ENCODE measurements at places on chromosomes 4 and X.

- DNase-seq, result no peak
Observed at GRCh38 chr4:48914311-48914710, 7.7 kb upstream of the OCIAD2 start.

DNA sequence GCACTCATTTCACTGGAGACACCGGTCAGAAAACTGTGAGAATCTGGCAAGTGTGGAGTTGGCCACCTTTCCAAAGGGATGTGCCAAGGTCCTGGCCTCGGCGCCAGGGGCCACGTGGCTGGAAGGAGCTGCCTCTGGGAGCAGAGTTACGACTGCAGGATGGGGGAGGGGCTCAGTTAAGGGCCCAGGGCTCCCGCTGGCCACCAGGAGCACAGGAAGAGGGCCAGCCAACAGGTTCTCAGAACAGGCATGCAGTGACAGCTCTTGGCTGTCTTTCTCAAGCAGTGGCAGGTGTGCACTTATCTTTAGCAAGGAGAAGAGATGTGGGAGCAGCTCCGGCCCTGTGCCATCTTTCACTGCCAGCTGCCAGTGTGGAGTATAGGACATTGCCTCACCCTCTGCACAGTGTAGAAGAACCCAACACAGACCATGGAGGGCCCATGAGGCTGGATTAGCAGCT is 115.9 kb upstream of the RBPJ start:
- no peak for DNase-seq

DNA sequence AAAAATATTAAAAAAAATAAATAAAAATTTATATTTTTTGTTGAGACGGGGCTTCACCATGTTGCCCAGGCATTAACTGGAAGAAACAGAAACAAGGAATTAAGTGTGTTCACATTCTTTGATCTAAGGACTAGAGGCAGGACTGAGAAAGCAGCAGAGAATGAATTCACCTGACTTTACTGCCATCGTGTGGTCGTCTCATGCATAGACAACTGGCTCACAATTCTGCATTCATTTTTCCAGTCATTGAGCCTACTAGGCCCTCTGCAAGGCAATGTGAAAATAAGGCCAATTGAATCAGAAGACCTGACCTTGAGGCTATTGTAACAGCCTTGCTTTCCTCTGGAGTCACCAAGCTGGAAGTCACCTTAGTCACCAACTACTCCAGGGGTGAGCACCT is 37.4 kb downstream of the LHFPL1 start:
- no peak for DNase-seq

GRCh38 chr4:95186666-95187065 is 362.1 kb downstream of the UNC5C start:
- no peak for DNase-seq

DNA sequence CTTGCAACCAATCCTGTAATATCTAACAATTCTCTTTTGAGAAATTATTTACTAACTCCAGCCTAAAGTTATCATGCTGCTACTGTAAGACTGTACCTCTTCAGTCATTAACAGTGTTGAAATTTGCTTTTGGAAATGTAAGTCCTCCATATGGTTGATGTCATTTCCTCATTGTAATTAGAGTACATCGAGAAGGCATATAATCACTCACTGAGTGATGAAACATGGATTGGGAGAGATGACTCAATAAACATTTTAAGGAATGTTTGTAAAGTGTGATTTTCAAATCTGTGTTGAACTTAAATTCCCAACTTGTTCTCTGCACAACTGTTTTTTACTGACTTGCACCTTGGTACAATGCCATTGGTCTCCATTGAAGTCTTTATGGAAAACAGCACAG is 61.2 kb downstream of the HMGB2 start:
- no peak for DNase-seq

DNA sequence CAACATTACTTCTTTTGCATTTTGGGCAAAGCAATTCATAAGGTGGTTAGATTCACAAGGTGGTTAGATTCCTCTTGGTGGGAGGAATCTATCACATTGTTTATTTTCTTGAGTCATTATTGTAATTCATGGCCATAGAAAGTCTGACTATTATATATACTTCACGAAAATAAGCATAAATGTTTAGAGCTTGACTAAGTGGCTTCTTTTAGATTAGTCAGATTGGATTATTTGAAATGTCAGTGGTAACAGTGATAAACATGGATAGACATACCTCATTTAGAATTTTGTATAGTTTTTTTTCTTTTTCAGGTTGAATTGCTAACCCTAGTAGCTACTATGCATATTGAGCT is 24.9 kb upstream of the DYNLT3 start:
- no peak for DNase-seq

DNA sequence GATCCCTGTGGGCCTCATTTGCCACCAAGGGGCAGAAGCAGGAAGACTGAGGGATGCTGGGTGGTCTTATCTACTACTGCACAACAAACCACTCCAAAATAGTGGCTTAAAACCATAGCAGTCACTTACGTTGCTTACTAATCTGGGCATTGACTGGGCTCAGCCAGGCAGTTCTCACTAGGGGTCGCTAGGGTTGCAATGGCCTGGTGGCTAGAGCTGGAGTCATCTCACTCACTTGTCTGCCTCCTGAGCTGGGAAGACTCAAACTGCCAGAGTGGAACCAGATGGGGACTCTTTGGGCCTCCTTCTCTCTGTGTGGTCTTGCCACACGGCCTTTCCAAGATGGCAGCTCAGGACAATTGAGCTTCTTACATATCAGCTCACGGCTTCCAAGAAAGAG is 216.3 kb upstream of the BCOR start:
- no peak for DNase-seq

DNA sequence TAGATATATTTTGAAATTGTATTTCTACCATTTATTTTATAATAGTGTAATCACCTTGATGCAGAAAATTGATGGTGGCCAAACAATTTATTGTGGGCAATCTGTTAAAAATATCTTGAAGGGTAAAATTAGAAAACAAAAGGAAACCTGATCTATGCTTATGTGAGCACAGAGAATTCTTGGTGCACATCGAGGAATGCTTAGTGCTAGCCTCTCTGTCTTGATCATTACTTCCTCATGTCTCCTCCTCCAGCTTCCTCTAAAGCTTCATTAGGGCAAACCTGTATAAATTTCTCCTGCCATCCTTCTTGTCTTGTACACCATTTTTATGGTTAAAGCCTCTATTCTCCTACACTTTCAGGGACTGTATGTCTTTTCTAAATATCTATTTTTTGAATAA is 725.8 kb downstream of the RAPGEF2 start:
- DNase-seq, result no peak

DNA sequence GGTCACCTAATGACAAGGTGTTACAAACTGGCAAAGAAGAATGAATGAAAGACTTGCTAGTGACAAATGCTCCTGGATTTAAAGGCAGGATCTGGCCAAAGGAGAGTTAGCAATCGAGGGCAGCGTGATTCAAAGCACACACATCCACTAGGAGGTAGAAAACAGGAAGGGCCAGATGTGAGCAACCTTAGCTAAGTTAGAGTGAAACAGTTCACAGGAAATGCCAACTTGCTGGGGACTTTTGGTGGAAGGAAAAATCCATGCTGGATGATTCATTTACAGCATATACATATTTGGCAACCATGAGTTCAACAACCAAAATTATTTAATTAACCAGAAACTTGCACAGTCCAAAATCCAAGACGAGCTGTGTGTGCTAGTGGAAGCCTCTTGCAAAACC is 276.9 kb downstream of the PTTG2 start:
- DNase-seq, result no peak

GRCh38 chr4:88062843-88063242 is 55.4 kb downstream of the PKD2 start:
- DNase-seq, result no peak

DNA sequence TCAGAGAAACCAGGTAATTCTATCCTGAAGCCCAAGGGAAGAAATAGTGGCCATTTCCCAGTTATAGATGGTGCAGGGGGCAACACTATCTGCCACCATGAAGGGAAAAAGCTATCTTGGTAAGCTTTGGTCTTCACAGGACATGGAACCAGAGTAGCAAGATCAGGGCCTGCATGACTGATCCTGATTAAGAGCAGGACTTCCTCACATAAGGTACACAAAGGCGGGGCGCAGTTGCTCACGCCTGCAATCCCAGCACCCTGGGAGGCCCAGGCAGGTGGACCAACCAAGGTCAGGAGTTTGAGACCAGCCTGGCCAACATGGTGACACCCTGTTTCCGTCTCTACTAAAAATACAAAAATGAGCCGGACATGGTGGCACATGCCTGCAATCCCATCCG is 148.4 kb upstream of the USP9X start:
- no peak for DNase-seq

DNA sequence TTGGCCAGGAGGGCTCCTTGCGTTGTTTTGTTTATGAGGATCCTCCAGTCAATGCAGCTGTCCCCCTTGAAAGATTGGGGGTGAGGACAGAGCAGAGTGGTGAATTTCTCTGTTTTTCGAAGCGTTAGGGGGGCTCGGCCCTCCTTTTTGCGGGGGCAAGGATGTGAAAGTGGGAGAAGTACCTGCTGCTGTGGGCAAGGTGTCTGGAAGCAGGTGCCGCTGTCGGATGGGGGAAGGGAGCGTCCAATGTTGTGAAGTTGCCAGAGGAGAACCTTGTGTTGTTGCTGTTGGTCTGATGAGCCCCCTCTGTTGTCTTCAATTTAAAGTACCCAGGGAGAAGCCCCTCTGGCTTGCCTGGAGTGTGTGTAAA is 613 bp downstream of the GLRB start:
- no peak for DNase-seq

- DNase-seq, result no peak
Observed at GRCh38 chr4:108116423-108117168, 52.1 kb downstream of the LEF1 start.

DNA sequence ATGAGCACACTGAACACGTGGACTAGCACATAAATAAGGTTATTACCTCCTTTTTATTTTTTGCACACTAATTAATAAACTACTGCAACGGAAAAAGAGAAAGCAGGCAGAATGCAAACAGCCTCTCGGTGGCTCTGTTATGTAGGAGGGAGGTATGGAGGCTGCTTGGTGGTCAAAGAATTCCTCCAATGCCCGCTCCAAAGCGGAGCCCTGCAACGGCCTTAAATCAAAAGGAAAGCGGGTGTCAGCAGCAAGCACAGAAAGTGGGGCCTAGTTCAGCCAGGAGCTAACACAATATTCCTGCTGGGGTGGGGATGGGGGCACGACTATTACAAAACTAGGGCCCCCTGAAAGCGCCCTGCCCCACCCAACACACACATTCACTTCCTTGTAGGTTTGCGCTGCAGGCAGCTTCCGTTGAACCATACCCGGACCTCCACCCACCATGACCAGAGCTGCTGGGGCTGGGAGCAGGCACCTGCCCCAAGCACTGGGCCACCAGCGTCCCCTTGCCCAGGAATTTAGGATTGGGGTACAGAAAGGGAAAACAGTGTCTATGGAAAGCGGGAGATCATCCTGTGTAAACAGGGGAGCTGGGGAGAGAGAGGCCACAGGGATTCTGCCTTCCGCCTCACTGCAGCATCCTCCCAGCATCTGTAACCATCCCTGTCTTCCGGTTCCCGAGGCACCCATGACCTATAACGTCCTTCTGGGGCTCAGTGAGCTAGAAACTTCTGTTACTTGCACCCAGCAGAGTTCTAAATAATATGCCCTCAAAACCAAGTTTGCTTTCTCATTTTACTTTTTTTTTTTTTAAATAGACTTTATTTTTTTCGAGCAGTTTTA is 57.1 kb upstream of the DDX3X start:
- no peak for DNase-seq

DNA sequence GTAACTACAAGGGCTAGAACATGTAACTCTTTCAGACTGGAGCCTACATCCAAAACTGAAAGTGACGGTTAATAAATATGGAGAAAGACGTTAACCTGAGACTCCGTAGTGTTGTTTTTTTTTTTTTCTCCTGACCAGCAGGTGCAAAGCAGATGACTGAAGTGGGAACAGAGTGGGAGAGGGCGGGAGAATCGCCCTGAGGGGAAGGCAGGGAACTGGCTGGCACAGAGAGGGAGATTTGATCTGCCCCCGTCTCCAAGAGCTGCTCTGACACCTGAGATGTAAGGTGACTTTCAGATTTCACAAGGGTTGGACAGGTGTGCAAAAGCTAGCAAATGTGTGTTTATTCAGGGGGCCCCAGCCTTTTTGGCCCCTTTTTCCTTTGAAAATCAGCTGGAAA is 180.2 kb downstream of the PALLD start:
- no peak for DNase-seq

DNA sequence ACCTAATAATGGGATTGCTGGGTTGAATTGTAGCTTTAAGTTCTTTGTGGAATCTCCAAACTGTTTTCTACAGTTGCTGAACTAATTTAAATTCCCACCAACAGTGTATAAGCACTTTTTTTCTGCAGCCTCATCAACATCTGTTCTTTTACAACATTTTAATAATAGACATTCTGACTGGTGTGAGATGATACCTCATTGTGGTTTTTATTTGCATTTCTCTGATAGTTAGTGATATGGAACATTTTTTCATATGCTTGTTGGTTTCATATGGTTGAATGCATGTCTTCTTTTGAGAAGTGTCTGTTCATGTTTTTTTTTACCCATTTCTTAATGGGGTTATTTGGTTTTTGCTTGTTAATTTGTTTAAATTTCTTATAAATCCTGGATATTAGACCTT is 1718.9 kb downstream of the C4orf33 start:
- DNase-seq, result no peak

DNA sequence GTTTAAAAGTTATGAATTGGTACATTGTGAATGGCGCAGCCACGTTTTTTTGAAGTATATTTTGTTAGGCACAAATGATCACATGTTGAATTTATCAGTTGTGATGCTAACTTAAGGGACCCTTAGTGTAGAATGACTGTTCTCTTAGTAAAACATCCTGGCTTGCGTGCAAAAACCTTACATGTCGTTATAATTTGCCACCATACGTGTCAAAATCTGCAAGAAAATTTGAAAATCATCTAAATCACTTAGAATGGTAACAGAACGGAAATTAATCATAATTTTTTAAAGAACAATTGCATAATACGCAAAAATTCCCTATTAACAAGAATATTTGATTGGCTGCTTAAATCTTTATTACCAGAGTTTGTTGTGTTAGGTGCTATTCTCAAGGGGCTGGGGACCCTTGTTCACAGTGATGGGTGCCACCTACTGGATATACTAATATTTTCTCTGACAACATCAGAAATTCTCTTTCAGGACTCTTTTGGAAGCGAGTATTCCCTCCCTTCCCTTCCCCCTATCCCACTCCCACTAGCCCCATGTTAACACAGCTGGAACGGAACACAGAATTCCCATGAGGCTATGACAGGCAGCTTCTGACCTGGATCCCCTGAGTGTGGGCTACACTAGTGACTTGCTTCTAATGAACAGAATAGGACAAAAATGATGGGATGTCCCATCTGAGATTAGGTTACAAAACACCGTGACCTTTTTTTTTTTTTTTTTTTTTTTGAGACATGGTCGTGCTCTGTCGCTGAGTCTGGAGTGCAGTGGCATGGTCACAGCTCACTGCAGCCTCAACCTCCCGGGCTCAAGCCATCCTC is 71.8 kb downstream of the SUPT20HL2 start:
- no peak for DNase-seq

- no peak for DNase-seq
Observed at GRCh38 chrX:103063918-103064434, at the start of gene BEX1. Gene BEX1, minus strand, starts transcription at chrX:103064171. Its CDS starts 897 bp downstream, at chrX:103063274.

- no peak for DNase-seq
Observed at GRCh38 chr4:80619070-80619674, 283.6 kb downstream of the CFAP299 start.
